ENCODE measurements at places on chromosomes 12 and 14.

- no peak for DNase-seq
These were observed 2.9 kb downstream of the TMEM63C start for GRCh38 chr14:77184396-77185092.

DNA sequence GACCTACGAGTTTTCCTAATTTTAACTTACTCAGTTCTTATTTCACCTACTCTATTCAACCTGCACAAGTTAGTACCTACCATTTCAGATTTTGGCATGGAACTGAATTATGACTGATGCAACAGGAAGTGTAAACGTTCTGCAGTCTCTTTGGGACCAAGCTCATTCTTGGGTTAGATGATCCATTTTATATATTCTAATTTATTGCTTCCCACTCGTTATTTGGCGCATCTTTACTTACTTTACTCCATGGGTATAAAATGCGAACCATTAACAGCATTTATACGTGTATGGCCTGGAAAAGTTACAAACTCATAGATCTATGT lies 1.0 kb upstream of the EML1 start:
- DNase-seq, result no peak

DNA sequence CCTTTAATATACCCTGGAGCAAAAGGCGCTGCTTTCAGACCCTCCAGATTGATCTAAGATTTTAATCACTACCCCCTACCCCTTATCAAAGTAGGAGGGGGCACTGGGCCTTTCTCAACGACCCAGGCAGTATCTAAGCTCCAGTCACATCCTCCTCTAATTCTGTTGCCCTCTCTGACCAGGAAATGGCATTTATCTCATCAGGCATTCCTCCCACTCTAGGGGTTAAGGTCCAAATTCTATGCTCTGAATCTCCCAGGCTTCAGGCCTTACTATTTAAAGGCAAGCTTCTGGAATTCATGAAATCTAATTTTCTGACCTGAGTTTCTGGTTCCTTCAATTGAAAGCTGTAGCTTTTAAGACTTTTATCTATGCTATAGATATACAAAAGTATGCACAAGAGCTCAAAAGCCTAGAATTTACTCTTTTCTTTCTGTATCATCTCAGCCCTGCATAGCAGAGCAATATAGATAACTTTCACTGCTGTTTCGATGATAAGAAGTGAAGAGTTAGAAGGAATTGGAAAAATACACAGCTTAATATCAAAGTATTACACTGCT lies 622.9 kb downstream of the RPS29 start:
- no peak for DNase-seq

- no peak for DNase-seq
These were observed 7.9 kb upstream of the KRT2 start for GRCh38 chr12:52659951-52660350.

GRCh38 chr12:119211884-119212283 lies 33.2 kb downstream of the HSPB8 start:
- DNase-seq, result no peak

GRCh38 chr12:117010693-117011451 lies 88.3 kb downstream of the TESC start:
- DNase-seq, result no peak

DNA sequence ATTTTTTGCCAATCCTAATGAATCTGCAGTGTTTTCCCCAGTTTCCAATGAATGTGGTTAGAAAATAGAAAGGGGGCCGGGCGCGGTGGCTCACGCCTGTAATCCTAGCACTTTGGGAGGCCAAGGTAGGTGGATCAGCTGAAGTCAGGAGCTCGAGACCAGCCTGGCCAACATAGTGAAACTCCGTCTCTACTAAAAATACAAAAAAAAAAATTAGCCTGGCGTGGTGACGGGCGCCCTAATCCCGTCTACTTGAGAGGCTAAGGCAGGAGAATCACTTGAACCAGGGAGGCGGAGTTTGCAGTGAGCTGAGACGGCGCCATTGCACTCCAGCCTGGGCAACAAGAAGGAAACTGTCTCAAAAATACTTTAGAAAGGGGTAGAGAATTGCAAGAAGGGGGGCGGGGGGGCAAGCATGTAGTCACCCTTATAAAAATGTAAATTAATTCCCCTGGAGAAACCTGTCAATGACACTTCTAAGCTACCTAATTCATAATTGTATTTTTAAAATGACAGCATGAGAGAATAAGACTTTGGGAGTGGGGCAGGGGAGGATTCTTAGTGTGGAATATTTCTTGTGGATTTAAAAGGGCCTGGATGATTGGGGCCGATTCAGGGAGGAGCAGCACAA lies 1.7 kb downstream of the KLHDC2 start:
- DNase-seq, result no peak

- peak; percentile 75 for DNase-seq
These were observed 238.9 kb downstream of the CHST11 start for GRCh38 chr12:104695453-104696148.

DNA sequence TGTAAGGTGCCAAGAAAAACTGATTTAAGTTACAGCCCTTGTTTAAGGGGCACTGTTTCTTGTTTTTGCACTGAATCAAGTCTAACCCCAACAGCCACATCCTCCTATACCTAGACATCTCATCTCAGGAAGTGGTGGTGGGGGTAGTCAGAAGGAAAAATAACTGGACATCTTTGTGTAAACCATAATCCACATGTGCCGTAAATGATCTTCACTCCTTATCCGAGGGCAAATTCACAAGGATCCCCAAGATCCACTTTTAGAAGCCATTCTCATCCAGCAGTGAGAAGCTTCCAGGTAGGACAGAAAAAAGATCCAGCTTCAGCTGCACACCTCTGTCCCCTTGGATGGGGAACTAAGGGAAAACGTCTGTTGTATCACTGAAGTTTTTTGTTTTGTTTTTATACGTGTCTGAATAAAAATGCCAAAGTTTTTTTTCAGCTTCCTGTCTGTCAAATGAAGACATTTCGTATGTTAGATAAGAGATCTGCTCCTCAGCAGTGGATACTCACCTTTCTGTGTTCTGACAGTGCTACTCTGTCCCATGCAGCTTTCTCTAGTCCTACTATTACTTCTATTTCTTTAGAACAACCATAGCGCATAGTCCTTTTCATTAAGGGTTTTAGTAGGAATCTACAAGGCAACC lies 1.2 kb upstream of the PA2G4 start:
- peak; percentile 34 for DNase-seq

- no peak for DNase-seq
These were observed 190.8 kb downstream of the TTC7B start for GRCh38 chr14:90625445-90625844.

Data from CD4-positive, alpha-beta T cell treated with Interleukin-6 for 4 hours (primary cell).